ENCODE measurements at places on chromosomes 1 and 21.
A peak's percentile ranks its signal among the peaks of the same experiment; 100 is the strongest.

- no peak for DNase-seq
Measured at GRCh38 chr1:110523011-110523410, 4.0 kb upstream of the KCNA10 start.

- no peak for DNase-seq
Measured at GRCh38 chr1:83791821-83792437, 207.0 kb downstream of the TTLL7 start.

- no peak for DNase-seq
Measured at GRCh38 chr1:89715677-89716076, 82.8 kb downstream of the LRRC8C start.

- no peak for DNase-seq
Measured at GRCh38 chr1:80582980-80583379, 1217.8 kb upstream of the ADGRL2 start.

- DNase-seq, result no peak
Measured at GRCh38 chr1:222739929-222740328, 2.9 kb downstream of the FAM177B start.

DNA sequence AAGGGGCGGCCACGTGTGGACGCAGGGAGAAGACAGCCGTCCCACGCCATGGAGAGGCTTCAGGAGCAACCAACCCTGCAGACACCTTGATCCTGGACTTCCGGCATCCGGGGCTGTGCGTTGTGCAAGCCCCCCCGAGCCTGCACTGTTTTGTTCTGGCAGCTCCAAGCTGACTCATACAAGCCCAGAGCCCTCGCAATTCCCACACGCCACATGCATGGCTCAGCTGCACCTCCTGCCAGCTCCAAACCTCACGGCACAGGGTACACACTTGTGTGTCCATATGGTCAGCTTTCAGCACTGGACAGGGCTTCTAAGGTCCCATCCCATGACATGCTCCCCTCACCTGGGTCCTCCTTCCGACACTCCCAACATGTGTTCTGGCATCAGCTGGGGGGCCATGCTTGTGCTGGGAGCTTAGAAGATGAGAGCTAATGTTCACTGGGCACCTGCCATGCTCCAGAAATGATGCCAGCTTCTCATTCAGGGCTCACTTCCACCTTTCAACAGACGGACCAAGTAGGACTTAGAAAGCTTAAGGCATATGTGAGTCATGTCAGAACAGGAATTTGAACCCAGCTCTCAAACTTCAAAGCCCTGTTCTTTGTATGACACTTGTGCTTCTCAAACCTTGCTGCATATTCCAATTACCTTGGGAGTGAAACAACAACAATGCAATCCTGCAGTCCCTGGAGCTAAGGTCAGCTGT, 137.3 kb downstream of the PGBD5 start:
- DNase-seq, result peak; percentile 38

DNA sequence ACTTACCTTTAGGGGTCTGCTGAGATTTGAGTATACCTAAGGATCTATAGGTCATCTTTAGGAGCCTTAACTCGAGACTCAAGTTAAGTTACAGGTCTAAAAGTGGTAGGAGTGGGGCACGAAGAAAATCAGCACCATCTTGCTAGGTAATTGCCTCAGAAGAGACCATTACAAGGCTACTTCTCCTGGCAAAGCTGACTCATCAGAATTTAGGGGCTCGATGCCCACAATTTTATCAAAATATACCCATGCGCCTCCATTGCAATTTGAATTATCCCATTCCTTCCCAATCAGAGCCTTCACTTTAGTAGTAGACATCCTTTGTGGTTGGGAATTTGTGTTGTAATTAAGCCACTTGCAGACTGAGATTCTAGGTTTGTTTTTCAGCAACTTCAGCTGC, 1994.3 kb downstream of the MRPL39 start:
- no peak for DNase-seq

All from ascending aorta (tissue), 2 donors.